ENCODE measurements at places on chromosomes 6 and 20.
A peak's percentile ranks its signal among the peaks of the same experiment; 100 is the strongest.

GRCh38 chr6:36955136-36955535, 598 bp downstream of the PI16 start:
- DNase-seq = no peak

DNA sequence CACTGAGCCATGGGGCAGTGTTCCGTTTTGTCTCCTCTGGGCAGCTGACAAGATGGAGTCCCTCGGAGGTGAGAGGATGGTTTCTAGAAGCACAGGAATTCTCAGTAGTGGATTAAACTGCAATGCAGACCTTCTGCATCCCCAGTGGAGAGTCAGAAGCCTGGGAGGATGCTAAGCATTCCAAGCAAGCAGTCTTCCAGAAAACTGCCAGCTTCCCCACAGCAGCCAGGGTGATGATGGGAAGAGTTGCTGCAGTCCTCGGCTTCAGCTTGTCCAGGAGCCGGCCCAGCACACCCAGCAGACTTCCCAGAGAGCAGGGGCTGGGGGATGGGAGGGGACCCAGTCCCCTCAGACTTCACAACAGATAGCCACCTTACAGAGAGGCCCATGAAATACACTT, 163.6 kb downstream of the LY86 start:
- no peak for DNase-seq

DNA sequence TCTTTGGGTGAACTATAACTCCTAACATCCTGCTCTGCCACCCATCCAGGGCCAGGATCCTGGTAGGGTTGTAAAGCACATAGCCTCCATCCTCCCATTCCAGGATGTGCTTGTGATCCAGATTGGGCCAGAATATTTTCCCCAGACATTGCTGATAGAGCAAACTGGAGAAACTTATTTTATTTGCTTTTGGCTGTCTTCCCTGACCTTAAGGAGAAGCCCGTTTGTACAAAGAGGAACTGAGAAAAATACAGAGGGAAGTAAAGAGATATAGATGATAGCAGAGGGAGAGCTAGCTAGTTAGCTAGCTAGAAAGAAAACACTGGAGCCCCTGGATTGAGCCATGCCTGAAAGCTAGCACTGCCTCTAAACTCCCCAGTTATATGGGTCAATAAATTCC, 9.0 kb upstream of the HDAC2 start:
- DNase-seq = no peak

- DNase-seq = no peak
Measured at GRCh38 chr6:34633785-34634184, 62.8 kb downstream of the ILRUN start.

DNA sequence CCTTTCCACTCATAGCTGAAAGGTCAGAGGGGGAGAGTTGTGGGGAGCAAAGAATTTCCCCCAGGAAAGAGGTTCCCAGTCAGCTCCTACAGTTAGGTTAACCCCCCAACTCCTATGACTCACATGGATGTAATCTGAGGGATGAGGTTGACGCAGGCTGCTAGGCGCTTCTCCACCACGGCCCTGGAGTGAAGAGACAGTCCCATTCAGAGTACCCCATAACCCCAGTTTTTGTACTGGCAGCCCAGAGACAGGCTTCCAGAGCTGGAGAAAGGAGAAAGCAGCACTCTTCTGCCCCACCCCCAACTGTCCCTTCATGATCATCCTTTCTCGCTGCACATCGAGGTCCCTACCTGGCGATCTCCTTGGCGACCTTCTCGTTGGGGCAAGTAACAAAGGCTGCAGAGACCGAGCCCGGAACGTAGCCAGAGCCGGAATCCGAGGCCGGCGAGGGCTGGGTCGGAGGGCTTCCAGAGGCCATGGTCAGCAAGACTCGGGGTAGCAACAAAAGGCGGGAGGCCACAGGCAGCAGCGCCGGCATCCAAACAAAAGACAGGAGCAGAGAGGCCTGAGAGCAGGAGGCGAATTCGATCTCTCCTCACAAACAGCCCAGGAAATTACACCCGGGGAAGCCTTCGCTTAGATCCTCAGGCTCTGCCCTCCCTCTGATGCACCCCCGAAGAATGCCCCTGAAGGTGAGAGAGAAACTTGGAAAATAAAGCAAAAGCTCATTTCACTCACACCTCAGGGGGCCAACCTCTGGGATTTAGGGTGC, 592 bp downstream of the CUTA start:
- DNase-seq = no peak

GRCh38 chr6:150143516-150144293, 861 bp downstream of the PPP1R14C start:
- DNase-seq = no peak

DNA sequence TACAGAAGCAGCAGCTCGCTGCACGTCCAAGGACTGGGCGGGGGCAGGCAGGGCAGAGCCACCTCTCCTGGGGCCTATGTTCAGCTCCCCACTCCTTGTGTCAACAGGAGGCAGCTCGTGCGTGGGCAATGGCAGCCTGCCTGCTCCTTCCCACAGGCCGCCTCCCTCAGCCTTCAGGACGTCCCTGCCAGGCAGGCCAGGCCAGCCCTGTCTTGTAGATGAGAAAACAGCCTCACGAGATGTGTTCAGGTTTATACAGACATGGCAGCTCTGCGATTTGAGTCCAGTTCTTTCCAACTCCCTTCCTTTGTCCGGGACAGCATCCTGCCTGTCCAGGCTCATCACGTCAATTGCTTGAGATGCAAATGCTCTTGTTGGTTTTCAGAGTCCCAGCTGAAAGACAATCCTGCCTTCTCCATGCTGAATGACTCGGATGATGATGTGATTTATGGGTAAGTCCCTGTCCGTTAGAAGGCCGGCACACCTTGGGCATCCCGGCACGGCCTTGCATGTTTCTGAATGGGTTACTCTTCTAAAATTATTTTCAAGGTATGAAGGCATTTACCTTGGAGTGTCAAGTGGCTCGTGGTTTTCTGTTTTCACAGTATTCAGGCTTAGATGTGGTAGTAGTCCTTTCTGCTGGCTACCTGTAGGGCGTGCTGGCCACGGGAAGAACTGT, 13.5 kb downstream of the DYNLT1 start:
- no peak for DNase-seq

GRCh38 chr6:74170118-74170517, 474.1 kb downstream of the CD109 start:
- no peak for DNase-seq

- DNase-seq = no peak
Measured at GRCh38 chr6:133623065-133623464, 265.8 kb upstream of the TCF21 start.

DNA sequence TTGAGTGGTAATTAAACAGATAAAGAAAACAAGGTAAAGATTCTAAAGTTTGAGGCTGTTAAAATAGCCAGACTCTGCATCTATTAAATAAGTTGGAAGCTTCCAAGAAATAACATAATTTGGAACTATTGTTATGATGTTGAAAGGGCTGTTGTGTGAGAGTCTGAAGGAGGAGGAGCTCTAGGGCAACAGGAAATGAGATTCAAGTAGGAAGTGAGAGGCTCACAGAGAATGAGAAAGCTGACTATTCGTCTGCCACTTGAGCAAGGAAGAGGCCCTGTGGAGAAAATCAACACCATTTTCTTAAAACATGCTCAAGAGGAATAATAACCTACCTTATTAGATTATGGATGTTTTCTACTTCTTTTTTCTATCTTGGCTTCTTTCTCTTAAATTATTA, 185.2 kb downstream of the SLC24A3 start:
- DNase-seq = no peak

DNA sequence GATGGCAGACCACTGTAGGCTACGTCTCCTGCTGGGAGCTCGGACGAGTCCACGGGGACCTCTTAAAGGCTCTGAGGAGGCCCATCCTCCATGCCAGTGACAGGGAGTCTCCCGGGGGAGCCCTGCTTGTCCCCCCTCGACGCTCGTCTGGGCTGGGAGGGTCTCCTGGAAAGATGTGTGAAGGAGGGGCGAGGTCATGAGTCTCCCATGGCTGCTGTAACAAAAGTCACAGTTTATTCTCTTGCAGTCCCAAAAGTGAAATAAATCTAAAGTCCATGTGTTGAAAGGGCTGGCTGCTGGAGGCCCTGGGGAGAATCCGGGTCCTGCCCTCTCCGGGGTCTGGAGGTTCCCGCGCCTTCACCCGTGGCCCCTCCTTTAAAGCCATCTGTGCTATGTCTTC, 67.1 kb upstream of the GATA5 start:
- no peak for DNase-seq

- DNase-seq = no peak
Measured at GRCh38 chr20:45589725-45590124, 10.6 kb upstream of the WFDC8 start.

- no peak for DNase-seq
Measured at GRCh38 chr6:139600919-139601475, 226.5 kb upstream of the CITED2 start.

DNA sequence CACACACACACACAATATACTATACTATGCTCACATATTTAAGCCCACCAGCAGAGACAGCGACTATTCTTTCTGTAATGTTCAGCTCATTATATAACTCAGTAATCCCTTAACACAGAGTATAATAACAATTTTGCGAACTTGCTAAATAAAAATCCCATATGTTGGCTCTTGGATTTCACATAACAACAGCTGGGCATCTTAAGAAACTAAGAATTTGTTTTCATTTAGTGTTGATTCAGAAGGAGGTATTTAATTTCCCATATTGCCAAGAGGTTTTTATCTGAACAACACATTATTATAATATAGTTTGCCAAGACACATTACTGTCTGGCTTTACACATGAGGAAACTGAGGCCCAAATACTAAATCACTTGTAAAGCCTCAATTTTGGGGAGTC, 7.4 kb downstream of the ECT2L start:
- no peak for DNase-seq

DNA sequence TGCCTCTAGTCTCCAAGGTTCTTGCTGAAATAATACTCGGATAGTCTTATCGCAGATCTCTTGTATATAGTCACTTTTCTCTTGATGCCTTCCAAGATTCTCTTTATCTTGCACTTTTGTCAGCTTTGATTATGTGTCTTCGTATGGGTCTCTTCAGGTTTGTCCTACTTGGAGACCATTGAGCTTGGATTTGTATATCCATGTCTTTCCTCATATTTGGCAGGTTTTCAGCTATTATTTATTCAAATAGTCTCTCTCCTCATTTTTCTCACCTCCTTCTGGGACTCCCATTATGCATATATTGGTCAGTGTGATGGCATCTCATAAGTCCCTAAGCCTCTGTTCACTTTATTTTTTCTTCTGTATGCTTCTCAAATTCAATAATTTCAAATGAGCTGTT, 23.0 kb downstream of the ECI2 start:
- no peak for DNase-seq

DNA sequence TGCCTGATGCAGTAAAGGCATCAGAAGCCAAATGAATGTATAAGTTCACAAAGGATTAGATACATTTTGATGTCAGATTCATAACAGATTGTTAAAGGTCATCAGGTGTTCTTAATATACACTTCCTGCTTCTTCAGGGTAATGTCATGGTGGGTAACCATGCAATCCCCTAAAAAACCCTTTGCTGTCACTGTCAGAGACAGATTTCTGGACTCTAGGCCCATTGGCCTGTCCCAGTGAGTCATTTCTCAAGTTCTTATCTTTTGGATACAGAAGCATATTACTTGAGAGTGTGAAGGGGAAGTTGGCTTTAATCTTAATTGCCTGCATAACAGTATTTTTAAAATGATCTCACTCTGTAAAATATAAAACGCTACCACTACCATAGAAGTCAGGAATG, 895.6 kb upstream of the MAP3K7 start:
- no peak for DNase-seq

DNA sequence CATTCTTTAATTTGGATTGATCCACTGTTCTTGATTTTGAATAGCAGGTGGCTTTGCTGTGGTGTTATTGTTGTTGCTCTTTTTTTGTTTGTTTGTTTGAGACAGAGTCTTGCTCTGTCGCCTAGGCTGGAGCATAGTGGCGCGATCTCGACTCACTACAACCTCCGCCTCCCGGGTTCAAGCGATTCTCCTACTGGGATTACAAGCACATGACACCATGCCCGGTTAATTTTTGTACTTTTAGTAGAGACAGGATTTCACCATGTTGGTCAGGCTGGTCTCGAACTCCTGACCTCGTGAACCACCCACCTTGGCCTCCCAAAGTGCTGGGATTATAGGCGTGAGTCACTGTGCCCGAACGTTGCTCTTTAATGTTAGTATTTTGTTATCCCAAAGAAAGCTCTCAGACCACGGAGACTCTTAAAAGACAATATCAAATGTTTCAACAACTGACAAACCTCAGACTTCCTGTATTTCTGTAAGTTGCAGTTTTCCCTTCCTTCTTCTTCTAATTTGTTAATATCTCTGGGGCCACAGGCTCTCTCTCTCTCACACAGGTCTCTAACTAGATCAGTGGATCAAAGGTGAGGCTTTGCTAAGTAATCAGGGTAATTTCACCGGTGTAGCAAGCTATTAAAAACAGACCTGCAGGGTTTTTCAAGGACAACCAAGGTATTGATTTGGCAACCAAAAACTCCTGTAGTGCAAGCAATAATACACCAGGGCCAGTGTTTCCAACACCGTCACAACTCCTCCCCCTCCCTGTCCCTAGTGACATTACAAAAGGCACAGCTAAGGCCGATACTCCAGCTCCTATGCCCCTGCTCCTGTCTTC, 48.8 kb upstream of the ZNF217 start:
- DNase-seq = peak; percentile 33

- DNase-seq = no peak
Measured at GRCh38 chr6:155064303-155064702, 69.2 kb downstream of the TIAM2 start.

DNA sequence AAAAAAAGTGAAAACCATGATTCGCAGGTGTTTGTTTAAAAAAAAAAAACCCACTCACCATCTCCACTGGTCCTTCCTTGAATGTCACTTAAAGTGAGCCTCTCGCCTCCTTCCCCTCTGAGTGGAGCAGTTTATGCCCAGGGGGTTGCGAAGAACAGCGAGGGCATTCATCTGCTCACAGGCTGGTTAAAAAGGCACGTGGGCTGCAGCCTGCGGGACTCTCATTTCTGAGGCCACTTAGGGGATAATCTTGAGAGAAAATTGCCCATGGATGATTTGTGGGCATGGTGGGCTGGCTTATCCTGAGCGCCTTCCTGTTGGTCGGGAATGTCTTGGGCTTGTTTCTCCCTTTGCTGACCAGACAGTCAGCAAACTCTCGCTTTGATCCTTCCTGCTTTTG, 18.9 kb downstream of the BCAS4 start:
- DNase-seq = no peak

DNA sequence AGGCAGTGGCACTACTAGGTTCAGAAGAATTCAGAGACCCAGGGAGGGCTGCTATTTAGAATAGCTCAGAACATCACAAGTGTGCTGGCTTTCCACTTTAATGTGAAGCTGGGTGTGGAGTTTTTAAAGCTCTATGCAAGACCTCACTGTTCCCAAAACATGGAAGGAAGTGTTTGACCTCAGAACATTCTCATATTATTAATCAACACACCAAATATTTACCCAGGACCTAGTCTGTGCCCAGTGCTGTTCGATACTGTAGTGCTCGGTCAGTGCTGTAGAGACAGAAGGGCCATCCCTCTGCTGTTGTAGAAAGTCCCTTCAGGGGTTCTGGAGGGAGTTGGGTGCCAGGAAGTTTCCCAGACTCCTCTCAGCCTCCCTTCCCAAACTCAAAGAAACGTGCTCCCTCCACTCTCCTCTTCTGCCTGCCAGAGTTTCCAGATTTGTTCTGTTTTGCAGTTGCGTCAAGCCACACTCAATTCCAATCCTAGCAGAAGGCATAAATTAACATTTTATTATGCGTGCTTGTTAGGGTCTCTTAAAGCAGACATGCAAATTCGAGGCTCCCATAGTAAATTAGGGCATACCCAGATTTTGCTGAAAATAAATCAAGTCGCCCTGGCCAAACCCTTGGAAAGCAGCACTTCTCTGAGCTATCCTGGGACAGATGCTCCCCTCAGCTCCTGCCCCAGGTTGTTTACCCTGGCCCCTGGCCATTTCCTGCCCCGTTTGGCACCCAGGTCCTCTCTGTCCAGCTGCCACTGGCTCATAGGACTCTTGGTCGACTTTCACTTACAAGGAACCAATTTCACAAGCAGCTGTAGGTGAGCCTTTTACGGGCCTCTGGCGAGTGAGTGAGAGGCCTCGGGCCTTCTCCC, 248.6 kb downstream of the HIVEP2 start:
- no peak for DNase-seq

All from activated CD4-positive, alpha-beta T cell treated with anti-CD3 and anti-CD28 coated beads for 4 hours (primary cell).